ENCODE measurements at places on chromosomes 5 and 9. TPM values are rescaled to one million over a fixed set of nuclear protein-coding genes. Genes with fewer than 3 reads are reported as not detected.
A peak's percentile ranks its signal among the peaks of the same experiment; 100 is the strongest.

The INSL4 gene
- not detected for total RNA-seq

The SPINK5 gene
- not detected for total RNA-seq

GRCh38 chr9:93827545-93828330 is 127.4 kb downstream of the BARX1 start:
- H3K36me3 ChIP-seq, result no peaks in the 10 kb centered on the region
- peaks cover 40% of the 10 kb centered on the region for H3K27me3 ChIP-seq
- peaks cover 8% of the 10 kb centered on the region for H3K4me1 ChIP-seq
- H3K4me3 ChIP-seq, result no peak overlapping the region
- DNase-seq, result peak; percentile 46

GRCh38 chr9:115369322-115369957 is 251.5 kb upstream of the TNC start:
- H3K27me3 ChIP-seq, result peaks cover 7% of the 10 kb centered on the region
- no peak for DNase-seq
- H3K4me1 ChIP-seq, result peaks cover 3% of the 10 kb centered on the region
- H3K27ac ChIP-seq, result no peak overlapping the region

DNA sequence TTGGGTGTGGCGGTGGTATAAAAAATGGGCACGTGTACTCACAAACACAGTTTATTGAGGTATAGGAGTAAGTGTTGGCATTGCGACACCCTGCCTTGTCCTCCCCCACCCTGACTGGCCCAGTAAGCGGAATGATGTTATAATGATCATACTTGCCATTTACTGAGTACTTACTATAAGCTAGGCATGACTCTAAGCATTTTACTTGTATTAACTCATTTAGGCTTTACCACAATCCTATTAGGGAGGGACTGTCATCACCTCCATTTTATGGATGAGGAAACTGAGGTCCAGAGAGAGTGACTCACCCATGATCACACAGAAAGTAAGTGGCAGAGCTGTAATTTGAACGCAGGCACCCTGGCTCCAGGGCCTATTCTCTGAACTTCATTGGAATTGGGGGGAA is 2.3 kb downstream of the SMIM3 start:
- peaks cover 32% of the 10 kb centered on the region for H3K36me3 ChIP-seq
- no peaks in the 10 kb centered on the region for H3K27me3 ChIP-seq
- H3K4me3 ChIP-seq, result peak overlapping the region; percentile 99
- H3K4me1 ChIP-seq, result peaks cover 64% of the 10 kb centered on the region

DNA sequence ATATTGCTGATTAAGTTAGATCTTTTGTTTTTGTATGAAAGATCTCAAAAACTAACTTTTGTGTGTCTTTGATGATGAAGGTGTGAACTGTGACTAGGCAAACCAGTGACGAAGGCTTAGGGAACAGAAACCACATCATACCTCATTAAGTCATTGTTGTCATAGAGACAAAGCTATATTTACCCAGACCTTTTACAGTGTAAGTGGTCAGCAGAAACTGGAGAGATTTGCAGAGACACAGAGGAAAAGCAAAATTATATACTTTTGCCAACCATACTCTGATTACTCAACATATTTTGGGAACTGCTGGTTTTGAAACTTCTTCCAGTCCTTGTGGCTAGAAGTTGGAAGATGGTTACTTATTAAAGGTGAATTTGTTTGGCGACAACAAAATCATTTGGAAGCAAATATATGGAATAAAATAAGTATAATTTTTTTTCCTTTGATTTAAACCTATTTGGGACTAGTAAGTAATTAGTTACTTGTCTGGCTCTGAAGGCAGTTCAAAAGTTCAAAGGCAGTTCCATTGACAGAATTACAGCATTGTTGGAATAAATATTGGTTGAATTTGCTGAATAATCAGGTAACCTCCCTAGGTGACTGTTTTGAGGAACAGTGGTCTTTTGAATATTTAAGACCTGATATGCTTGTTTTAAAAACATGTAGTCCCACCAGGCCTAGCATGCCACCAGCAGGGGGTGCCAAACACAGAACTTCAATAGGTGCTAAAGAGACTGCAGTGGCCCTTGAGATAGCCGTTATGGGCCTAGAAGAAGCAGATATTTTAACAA is 103.8 kb downstream of the RPS23 start:
- no peaks in the 10 kb centered on the region for H3K27me3 ChIP-seq
- H3K36me3 ChIP-seq, result no peaks in the 10 kb centered on the region
- peaks cover 4% of the 10 kb centered on the region for H3K4me1 ChIP-seq
- no peak overlapping the region for H3K27ac ChIP-seq
- peak; percentile 82 for DNase-seq

DNA sequence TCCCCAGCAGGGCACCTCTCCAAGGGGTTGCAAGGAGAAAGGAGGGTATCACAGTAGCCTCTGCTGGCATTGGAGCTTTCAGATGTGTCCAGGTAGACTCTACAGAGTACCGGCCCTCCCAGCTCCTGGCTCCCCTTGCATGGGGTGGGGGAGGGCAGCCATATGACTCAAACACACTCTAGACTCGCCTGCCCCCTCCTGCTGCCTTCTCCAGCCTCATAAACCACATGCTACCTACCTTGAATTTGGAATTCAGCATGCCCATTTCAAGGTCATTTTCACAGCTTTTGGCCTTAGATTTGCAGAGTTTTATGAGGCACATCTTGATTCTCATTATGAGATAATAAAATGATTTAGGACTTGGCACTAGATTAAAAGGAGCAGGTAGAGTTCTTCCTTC is 32.8 kb upstream of the SMIM32 start:
- H3K36me3 ChIP-seq, result no peaks in the 10 kb centered on the region
- H3K4me1 ChIP-seq, result no peaks in the 10 kb centered on the region
- no peak overlapping the region for H3K4me3 ChIP-seq
- DNase-seq, result no peak
- peaks cover 7% of the 10 kb centered on the region for H3K27me3 ChIP-seq
- no peak overlapping the region for H3K27ac ChIP-seq

Measured in activated naive CD4-positive, alpha-beta T cell treated with anti-CD3 and anti-CD28 coated beads for 36 hours (primary cell).